ENCODE measurements at places on chromosomes 3 and 15.

- no peak for DNase-seq
These were observed 17.9 kb downstream of the SERP1 start for GRCh38 chr3:150528354-150528797.

GRCh38 chr3:183085634-183086390, 13.5 kb downstream of the MCCC1 start:
- no peak for DNase-seq

DNA sequence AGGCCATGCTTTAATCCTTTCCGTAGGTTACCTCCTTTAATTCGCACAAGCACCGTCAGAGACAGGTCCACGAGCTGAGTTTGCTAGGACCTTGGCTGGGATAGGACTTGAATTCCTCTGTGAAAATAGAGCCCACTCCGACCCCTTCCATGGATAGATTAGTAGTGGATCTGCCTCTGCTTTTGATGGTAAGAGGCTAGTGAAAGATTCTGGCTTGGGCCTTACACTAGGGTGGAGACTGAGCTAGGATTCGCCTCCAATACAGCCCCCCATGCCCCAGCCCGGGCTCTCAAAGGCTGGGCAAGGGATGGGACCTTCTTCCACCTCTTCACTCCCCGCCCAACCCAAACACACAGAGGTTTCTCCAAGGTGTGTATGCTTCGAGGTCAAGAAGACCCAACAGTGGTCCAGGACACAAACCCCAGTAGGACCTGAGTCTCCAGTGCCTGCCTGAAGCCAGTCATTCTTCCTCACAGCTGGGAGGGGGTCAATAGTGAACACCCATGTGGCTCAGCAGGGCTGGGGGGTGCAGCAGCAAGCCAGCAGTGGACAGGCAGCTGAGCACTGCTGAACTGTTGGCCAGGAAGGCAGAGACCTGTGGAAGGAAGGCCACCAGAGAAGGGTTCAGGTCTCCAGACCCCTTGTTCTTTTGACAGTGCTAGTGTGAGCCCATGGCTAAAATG, 75.7 kb downstream of the SPSB4 start:
- DNase-seq: no peak

DNA sequence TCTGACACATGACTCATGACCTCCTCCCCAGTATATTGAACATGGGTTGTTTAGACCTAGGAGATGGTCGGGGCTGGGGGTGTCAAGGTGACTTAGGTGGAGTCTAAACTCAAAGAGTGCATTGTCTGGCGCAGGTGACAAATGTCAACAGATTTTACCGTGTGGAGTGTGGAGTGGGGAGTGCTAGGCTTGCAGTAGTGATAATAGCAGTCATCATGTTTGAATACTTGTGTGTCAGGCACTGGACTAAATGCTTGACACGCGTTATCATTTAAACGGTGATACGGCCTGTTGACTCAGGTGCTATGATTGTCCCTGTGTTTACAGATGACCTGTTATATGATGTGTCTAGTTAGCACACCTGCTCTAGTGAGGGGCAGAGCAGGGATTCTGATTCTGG, 30.8 kb downstream of the MUC20 start:
- DNase-seq: no peak

DNA sequence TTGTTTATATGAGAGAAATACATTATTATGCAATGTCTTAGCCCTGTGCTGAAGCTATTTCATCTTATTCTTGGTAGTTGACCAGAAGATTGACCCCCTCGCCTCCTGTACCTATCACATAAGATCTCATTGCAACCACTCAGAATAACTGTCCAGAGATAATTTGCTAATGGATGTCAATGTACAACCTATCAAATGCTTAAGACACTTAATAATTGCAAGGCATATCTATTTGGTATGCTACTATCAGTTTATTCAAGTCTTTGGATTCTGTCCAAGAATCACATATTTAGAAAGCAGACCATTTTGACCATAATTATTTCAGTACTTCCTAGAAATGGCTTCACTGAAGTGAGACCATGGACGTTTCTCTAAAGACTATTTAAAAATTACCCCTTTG, 241.6 kb downstream of the GAP43 start:
- no peak for DNase-seq

DNA sequence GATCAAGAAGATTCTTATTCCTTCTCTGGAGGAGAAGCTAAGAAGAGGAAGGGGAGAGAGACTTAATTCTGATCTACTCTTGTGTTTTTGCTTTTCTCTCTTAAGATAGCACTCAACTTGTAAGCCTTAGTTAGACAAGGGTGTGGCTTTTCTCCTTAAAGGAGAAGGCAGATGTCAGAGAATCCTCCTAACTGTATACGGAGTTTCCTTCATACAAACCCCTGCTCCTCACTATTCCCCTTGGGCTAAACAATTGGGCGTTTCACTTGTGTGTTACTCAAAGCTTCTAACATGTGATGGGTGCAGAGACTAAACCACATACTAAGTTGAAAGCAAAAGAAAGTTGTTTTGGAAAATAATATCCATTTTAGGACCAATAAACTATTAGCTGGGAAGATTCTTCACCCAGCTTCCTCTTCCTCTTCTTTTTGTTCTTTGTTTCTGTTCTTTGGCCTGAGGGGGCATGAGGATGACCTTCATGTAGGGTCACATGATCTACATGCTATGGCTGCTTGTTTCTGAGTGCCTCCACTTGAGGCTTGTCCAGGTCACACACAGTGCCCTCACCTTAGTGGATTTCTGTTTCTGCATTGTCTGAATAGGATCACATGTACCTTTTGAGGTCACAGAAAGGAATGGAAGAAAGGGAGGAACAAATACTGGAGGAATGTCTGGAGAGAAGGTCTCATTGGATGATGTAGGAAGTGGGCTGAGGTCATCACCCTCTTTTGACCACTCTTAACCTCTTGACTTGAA, 14.6 kb downstream of the SPINK8 start:
- DNase-seq: no peak

DNA sequence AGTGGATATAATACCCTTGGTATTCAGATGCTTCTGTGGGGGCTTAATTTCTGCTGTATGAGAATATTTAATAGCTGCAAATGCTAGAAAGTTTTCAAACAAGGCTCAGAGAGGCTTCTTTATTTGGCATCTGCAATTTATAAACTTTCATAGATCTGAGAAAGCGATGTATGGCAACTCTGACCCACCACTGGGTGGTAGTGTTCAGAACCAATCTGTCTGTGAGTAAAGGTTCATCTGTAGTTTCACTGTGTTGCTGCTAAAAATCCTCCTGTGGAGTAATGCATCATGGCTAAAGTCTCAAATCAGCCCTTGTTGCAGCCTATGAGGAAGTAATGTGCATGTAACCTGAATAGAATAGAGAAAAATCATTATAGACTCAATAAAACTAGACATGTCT, 47.4 kb downstream of the CLSTN2 start:
- no peak for DNase-seq

DNA sequence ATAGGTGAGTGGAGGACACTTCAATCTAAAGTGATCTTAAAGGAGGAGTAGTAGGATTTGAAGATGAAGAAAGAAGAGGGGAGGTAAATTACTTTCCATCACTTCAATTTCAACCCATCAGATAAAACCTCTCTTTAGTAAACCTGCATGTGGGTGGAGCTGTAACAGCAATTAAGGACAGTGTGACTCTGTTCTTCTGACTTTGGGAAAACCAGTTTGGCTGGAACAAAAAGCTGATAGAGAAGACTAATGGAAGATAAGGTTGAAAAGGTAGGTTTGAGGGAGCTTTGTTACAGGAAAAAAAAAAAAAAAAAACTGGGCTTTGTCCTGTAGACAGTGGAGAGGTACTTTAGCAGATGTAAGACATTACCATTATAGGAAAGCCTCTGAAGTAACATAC, 4.5 kb upstream of the GSK3B start:
- DNase-seq: no peak

DNA sequence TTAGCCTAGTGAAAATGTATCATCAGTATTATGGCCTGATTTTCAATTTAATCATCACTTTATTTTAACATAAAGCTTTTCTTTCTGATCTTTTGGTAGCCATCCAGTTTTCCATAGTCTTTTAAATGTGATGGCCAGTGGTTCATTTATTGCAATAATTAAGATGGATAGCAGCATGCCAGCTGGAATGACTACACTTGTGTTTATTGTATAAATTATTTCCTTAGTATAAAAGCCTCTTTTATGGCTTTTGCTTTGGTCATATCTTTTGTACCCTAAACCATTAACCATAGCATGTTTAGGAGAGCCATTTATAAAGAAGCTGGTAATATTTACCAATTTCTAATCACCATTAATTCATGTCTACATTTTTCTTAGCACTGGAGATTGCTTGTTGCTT, 31.7 kb downstream of the ALCAM start:
- no peak for DNase-seq

DNA sequence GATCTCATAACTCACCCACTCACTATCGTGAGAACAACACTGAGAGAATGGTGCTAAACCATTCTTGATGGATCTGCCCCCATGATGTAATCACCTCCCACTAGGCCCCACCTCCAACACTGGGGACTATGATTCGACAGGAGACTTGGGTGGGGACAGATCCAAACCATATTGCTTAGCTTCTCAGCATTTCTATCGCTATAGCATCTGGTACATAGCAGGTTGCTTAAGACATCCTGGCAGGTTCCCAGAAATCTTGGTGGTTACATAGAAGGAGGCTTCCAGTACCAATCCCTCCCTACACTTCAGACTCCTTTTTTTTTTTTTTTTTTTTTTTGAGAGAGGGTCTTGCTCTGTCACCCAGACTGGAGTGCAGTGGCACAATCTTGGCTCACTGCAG, 487.8 kb downstream of the EDEM1 start:
- no peak for DNase-seq

- DNase-seq: no peak
These were observed 108.9 kb downstream of the MECOM start for GRCh38 chr3:169554611-169555010.

- no peak for DNase-seq
These were observed 164.3 kb upstream of the VEPH1 start for GRCh38 chr3:157667493-157667892.

GRCh38 chr3:110343376-110343775, 728.2 kb upstream of the NECTIN3 start:
- no peak for DNase-seq

DNA sequence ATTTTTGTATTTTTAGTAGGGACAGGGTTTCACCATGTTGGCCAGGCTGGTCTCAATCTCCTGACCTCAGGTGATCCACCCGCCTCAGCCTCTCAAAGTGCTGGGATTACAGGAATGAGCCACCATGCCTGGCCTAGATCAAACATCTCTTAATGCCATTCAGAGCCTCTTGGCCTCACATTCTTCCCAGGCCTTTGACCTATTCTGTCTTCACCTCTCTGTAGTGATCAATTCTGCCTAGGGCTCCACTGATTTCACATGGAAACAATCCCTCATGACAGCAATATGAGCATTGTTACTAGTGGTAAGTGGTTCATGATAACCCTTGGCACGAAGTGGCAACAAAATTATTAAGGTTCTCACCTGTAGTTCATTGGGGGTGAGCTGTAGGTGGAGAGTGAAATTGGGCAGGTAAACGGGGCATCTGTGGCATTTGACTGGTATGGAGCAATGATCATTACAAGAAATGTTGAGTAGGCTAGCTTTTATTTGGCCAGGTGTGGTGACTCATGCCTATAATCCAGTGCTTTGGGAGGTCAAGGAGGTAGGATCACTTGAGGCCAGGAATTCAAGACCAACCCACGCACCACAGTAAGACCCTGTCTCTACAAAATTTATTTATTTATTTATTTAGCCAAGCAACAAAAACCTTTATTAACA, 4.8 kb upstream of the ARPIN start:
- no peak for DNase-seq

DNA sequence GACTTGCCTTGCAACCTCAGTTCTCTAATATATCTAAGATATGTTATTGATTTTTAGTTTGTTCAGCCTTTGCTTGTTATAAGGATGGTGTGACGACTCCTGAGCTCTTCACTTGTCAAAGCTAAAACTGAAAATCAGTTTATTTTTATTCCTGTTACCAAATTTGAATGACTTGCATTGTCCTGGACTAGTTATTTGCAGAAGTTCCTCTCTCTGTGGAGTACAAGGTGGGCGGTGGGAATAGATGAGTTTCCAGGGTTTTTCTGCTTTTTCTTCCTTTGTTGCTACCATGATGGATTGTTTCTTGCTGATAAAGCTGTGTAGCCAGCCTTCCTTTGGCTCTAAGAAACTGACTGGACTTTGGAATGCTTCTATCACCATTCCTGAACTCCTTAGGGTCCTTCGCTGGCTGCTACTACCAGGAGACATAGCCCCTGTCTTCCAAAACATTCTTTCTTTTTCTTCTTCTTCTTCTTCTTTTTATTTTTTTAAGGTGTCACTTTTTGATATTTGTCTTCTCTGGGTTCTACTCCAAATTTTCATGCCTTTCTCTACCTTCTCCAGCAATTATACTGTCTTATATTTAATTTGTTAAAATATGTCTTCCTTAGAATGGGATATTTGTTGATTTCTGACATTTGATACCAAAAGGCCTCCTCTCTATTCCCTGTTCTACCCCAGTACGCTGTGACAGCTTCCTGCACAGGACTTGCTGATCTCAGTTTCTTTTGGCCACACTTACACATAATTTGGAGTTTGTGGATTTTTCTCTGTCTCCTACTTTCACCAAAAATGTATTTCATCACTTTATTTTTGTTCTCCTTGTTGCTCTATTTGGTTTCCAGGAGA, 145.1 kb upstream of the THRB start:
- no peak for DNase-seq

DNA sequence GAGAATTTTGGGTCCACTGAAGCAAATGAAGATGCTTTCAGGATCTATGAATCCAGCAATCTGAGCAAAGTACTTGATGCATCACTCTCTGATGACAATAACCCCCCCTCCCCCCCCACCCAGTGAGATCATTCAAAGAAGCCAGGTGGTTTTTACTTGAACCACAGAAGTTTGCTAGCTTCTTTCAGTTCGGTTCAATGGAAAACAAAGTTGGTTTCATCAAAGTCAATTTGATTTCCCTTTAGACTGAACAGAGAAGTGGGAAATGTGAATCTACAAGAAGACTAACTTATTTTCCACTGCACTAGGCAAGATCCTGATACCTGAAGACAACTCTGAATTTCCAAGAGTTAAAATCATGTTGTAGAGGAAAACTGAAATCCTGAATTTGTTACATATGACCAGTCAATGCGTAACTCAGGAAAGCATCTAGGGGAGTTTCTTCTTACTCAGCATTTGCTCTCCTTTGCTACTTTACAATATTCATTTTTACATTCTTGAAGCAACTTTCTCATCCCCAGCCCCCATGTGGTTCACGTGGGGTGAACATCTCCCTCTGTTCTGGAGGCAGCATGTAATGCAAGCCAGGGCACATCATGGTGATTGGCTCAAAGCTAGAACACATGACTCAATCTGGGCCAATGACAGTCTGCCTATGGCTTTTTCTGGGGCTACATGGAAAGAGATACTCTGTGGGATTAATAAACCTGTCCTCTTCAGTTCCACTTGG, 572.6 kb downstream of the FOXP1 start:
- peak; percentile 79 for DNase-seq

- DNase-seq: no peak
These were observed 32.5 kb downstream of the RSL24D1 start for GRCh38 chr15:55164284-55164683.

- peak; percentile 16 for DNase-seq
These were observed 439.9 kb upstream of the RBMS3 start for GRCh38 chr3:28840976-28841376.

DNA sequence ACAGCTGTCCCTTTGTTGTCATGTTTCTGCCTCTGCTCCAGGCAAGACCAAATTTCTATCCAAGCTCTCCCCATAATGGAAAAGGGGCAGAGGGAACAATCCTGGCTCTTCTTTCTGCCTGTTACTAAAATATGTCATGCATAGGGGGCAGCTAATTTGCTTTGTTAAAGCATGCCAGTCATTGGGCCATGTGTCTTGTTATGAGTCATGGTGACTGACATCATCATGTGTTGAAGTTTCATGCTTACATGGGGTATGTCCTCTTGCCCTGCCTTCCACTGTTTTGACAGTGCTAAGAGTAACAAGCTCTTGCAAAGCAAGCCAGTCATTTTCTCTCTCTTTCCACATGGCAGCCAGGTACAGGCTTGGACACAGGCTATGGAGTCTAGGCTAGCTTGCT, 268.9 kb downstream of the GABRB3 start:
- no peak for DNase-seq

Measured in activated naive CD4-positive, alpha-beta T cell treated with Interleukin-2 at 50 U/mL for 16 hours (primary cell).